ENCODE measurements at places on chromosomes 12 and 14.

DNA sequence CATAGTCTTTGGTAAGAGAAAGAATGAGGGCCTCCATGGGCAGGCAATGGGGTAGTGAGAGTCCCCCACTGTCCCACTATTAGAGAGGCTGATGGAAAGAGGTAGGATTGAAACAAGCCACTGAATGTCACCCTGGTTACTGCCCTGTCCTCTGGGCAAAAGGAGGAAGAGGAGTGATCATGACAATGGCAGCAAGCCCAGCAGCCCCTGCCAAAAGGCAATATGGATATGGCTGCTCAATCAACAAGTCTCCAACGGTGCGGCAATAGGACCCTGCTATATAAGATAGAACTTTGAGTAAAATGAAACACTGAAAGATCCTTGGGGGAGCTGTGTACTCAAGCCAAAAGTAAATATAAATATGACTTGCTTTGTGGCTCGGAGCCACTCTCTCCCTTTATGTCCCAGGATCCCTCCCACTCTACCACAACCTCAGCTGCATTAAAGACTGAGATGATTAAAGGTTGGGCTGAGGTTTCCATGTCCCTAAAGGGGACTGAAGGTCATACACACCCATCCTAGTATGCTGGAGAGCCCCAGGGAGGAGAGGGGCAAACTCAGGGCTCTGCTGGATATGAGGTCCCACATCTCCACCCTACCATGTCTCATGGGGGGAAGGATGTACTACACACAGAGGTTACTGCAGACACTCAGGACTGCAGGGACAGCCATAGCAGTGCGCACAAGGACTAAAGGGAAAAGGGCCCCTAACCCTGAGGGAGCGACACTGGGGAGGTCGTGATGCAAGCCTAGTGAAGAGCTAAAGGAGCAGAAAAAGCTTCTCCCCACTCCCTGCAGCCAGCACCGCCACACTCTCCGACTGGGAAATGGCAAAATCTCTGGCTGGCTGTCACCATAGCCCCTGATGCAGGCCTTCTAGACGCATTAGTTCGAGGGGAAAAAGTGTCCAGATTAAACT is 5.9 kb downstream of the POMT2 start:
- DNase-seq: no peak

- no peak for DNase-seq
Measured at GRCh38 chr14:79074510-79074909, 904.3 kb downstream of the NRXN3 start.

GRCh38 chr12:58087423-58088127 is 146.2 kb downstream of the ATP23 start:
- no peak for DNase-seq

GRCh38 chr14:22836301-22837113 is at the start of gene MMP14:
Gene MMP14 (plus strand): TSS chr14:22836585. CDS start chr14:22836818, 233 bp downstream.
- DNase-seq: no peak

DNA sequence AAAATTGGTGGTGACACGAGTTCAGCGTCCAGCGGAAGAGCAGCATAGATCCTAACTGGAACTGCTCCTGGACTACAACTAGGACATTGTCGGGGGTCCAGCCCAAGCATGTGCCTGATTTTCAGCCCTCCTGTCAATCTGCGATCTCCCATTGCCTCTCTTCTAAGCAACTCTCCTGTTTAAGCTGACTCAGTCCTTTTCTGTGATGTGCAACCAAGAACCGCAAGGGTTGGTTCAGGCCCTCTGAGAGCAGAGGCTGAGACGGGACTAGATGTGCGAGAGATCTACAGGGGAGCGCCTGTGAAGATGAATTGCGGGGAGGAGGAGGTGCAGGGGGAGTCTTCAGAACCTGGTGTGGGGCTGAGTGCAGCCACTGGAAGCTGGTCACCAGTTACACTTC is 3.7 kb upstream of the PAPLN start:
- no peak for DNase-seq

DNA sequence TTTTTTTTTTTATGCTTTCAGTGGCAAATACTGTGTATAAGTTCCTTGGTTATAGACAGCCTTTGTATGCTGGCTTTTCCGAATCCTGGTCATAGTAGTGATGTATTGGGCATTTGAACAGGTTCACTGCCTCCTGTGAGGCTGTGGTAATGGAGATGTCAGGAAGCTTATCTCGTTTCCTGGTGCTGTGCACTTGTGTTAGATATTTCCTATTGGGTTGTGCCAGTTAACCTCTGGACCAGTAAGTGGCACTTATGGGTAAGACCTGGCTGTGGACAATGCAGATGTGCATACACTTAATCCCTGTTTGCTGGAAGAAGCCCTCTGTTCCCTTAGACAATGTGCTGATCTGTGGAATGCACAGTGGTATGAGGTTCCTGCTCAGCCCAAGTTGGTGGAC is 135.4 kb upstream of the KITLG start:
- DNase-seq: no peak

DNA sequence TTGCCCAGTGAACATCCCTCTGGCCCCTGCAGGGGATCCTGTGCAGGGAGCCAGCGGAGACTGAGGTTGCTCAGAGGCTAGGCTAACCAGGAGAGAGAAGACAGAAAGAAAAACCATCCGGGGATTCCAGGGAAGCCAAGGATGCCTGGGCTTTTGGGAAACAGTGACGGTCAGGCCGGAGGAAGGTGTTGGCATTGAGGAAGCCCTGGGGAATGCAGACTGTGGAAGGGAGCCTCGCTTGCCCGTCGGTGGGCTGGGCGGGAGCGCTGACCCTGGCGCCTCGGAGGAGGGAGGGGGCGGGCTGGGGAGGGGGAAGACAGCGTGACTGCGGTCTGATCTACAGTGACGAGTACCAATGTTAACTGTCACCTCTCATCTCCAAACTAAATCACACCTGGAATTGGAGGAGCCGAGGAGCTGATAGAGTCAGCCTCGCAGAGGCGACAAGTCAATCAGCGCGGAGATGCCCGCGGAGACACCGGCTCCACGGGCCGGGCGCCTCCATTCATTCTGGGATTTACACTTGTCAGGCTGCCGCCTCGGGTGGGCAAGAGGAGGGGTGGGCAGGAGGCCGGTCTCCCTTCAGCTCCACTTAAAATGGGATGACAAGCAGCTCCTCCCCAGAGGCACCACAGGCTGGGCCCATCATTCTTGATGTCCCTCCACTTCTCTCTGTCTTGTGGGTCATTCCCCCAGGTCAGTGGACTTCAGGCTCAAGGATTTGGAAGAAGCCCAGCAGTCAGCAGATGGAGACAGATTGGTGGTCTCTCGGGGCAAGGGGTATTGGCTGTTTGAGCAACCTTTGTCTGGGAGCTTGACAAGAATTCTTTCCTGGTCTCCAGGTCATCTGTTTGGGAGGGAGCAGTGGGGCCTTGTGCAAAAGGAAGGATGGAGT is 20.4 kb upstream of the GPATCH2L start:
- no peak for DNase-seq

GRCh38 chr12:124545508-124546418 is 21.6 kb downstream of the NCOR2 start:
- DNase-seq: no peak

DNA sequence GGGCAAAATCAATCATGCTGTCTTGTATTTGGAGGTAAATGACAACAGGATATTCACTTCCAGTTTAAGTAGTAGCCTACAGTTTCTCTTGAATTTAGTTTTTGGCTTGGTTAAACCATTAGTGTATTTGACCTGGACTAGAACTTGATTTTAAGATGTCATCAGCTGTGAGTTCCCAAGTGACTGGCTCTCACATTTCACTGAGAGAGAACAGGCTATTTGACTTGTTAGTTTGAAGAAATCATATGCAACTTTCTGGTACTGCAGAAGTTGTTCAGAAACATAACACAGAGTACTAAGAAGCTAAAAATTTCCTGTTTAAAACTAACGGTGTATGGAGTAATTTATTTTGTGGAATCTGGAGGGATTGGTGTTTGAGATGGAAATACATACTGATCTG is 22.3 kb downstream of the MNAT1 start:
- no peak for DNase-seq

DNA sequence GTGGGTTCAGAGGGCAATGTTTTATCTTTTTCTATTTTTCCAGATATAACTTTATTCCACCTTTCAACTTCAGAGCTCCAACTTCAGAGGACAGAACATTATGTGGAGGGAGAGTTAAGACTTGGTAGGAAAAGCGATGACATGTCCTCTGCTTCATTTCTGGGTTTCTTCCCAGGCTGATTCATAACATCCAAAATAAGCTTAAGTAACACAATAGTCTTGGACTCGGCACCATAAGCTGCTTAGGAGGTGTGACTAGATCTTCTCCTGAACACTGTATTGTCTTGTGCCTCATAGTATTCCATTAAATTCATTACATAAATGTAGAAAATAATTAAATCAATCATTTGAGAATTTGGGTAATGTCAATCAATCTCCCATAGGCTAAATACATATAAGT is 95.5 kb upstream of the PDE3A start:
- no peak for DNase-seq

GRCh38 chr12:10220398-10221077 is 7.9 kb downstream of the GABARAPL1 start:
- no peak for DNase-seq

DNA sequence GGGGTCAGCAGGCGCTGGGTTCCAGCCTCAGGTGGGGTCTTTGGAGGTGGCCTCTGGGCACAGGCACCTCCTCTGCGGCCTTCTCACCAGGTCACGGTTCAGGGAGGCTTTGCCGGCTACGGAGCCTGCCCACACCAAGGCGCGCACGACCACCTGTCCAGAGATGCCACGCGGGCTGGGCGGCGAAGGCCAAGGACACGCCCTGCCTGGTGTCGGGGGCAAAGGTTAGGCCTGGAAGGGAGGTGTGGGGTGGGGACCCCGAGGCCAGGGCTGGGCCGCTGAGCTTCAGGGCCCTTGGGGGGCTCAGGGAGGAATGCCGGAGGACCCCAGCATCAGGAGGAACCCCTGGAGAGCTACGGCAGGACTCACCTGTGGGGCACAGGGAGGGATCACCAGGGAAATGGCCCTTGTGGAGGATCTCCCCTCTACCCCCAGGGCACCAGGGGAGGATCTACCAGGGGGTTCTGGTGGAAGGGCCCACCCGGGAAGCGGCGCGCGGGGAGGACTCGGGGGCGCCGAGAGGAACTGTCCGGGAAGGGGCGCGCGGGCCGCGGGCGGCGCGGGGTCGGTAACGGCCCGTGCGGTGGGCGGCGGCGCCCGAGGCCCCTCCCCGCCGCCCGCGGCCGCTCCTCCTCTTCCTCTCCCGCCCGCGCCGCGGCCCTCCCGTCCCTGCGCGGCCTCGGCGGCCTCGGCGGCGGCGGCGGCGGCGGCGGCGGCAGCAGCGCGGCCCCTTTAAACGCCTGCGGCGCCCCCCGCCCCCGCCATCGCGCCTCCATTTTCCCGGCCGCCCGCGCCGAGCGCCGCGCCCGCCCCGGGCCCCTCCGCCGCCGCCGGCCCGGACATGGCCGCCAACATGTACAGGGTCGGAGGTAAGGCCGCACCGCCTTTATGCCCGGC is at the start of gene MTA1:
MTA1 (plus strand) TSS at position 633 of the 897 bp plus-strand sequence; CDS start at position 842, 209 bp downstream.
- DNase-seq: no peak

GRCh38 chr12:53952871-53953734 is 1.6 kb upstream of the HOXC12 start:
- no peak for DNase-seq

DNA sequence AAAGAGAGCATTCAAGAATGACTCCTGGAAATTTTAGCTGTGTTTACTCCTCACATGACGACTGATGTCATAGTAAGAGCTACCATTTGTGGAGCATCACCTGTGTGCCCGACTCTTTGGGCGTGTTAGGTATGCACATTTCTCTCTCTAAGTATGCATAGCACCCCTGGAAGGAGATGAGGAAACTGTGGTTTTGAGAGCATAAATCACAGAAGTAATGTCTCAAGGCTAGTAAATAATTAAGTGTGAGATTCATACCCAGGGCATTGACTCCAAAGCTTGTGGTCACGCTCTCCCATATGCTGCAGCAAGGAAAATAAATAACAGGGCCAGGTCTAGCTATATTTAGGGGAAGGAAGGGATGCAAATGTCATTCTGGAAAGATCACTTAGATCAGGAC is 216.1 kb downstream of the SLC15A4 start:
- no peak for DNase-seq

DNA sequence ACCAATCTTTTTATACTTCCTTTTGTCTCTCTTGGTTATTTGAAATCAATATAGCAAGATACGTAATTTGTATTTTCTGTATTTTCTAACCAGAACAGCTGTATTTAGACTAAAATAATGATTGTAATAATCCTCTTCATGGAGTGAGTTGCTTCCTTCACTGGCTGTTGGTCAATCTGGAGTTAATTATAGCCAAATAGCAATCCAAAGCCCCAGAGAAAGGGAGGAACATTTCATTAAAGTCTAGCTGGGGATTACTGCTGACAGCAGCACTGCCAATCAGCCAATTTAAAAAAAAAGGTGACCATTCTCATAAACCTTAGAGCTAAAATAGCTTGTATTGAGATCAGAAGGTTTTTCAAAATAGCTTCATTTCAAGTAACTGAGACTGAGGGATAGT is 118.0 kb downstream of the TRHDE start:
- no peak for DNase-seq

GRCh38 chr12:112537710-112538396 is 119.1 kb downstream of the PTPN11 start:
- DNase-seq: no peak

DNA sequence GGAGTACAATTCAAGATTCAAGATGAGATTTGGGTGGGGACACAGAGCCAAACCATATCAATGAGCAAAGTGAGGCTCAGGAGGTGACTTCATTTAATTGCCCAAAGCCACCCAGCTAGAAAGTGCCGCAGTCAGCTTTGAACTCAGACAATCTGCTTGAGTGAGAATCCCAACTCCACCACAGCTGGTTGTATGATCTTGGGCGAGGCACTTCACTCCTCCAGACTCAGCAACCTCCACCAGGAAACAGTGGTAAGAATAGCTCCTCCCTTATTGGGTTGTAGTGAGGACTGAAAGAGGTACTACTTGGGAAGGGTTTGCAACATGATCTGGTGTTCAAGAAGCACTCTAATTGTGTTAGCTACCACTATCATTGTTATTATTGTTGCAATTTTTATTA is 129.2 kb upstream of the RFLNA start:
- no peak for DNase-seq

DNA sequence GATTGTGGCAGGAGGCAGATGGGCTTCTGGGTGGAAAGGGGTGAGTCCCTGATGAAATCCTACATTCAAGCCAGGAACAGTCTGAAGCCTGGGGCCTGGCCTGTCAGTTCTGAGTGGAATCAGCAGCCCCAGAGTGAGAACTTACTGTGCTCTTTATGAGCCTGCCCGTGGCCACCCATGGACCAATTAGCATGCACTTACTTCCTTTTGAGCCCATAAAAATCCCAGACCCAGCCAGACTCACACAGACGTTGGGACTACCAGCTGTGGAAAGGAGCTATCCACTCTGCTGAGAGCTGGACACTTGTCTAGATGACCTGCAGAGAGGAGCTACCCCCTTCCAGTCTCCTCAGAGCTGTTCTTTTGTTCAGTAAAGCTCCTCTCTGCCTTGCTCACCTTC is 104.5 kb downstream of the MNAT1 start:
- DNase-seq: no peak

Data from activated CD4-positive, alpha-beta T cell treated with anti-CD3 and anti-CD28 coated beads for 24 hours (primary cell).